KG1 (cell line): ENCODE measurements at places on chromosomes 5 and 9.
A peak's percentile ranks its signal among the peaks of the same experiment; 100 is the strongest.

- no peak for DNase-seq
Measured at GRCh38 chr5:1519631-1520210, 4.0 kb downstream of the LPCAT1 start.

DNA sequence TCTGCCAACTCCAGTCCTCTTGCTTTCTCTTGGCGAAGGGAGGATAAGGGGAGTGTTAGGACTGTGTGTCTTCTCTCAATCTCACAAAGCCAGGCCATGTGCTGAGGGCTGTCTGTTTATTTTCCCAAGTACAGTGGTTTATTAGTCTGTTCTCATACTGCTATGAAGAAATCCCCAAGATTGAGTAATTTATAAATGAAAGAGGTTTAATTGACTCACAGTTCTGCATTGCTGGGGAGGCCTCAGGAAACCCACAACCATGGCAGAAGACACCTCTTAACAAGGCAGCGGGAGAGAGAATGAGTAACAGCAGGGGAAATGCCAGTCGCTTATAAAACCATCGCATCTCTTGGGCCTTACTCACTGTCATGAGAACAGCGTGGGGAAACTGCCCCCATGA lies 36.2 kb upstream of the CKS2 start:
- no peak for DNase-seq

DNA sequence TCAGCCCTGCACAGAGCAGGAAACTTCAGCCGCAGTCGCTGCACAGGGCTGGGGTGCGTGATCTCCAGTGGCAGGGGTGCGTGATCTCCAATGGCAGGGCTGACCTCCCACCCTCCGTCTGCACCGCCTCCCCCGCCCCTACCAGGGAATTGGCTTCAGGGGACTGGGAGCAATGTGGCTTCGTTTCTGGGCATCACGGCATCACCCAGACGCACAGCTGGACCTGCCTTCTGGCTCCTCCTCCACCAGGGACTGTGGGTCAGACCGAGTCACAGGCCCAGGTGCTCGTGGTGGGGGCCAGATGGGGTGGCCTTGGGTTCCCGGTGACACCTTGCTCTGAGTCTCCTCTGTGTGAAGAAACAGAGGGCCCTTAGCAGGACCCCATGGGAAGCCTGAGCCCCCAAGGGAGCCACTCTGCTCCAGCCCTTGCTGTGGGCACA lies 51.1 kb downstream of the AHRR start:
- no peak for DNase-seq

DNA sequence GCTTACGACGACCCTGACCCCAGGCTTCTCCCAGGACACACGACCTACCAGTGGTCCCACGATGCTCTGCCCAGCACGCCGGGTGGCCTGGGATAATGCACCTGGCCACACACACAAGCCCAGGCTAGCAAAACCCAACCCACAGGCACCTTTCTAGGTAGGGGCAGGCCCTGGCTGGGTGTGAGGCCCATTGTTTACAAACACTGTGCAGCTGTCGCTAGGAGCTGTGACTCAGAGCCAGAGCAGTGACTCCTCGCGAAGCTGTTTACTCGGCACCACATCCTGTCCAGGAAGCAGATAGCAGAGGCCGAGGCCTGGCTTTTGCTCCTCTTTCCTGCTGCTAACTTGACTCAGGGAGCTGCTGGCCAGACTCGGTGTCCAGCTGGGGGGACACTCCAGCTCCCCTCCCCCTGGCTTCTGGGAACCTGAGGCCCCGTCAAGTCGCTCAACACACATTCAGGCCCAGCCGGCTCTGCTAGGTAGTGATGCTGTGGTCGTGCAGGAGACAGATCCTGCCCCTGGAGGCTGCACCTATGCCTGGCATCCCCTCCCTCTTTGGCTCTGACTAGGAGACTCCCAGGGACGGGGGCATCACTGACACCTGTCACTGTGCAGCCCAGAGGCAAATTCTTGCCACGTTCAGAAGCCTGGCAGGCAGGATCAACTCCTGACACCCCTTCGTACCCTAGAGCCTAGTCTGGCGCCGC lies 12.8 kb upstream of the RALGDS start:
- peak; percentile 27 for DNase-seq

- DNase-seq = no peak
Measured at GRCh38 chr9:37562826-37563225, 13.4 kb downstream of the FBXO10 start.

GRCh38 chr5:108118813-108119514 lies 262.9 kb downstream of the FBXL17 start:
- DNase-seq = no peak

DNA sequence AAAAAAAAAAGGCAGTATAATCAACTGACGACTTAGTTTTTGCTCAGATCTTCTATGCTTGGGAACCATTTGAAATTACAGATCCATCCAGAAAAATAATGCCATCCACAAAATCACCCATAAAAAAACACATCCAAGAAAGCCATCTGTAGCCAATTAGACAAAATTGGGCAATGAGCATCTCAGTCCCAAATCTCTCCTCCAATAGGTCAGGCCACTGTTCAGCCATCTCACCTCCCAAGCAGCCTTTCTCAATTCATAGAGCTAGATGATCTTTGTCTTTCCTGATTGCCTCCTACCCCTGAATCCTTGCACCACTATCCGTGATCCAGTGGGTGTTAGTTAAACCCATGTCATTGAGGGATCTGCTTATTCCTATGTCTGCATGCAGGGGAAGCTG lies 139.6 kb downstream of the SCAMP1 start:
- DNase-seq = no peak
